Activated naive CD4-positive, alpha-beta T cell treated with anti-CD3 and anti-CD28 coated beads, Interleukin-2, amount 50 U/mL, for 72 hours (primary cell): ENCODE measurements at places on chromosomes 6 and 20. TPM values are rescaled to one million over a fixed set of nuclear protein-coding genes. Genes with fewer than 3 reads are reported as not detected.

Gene SLC44A4
- not detected for total RNA-seq

Gene ZKSCAN4
- 2.4 TPM for total RNA-seq

DNA sequence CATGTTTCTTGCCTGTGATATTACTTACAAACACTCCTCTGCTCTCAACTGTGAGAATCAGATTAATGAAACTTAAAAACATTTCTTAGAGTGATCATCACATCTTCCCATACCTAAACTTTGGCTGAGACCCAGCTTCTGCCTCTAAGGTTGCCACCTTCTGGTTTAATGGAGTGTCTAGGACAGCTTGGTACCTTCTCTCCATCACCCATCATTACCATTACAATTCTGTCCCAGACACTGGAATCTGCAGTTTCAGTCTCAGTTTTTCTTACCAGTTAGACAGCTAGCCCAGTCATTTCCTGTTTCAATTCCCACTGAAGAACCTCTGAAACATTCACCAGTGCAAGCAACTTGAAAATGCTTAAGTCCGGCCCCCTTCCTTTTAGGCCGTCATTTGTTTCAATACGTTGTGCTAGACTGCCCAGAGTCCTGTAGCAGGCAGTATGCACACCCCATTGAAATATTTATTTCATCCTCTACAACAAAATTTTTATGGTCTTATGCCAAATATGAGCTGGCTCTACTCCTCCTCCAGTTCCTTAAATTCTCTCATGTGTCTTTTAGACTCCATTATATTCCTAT is 107.0 kb upstream of the FOXO3 start:
- no peak for DNase-seq

DNA sequence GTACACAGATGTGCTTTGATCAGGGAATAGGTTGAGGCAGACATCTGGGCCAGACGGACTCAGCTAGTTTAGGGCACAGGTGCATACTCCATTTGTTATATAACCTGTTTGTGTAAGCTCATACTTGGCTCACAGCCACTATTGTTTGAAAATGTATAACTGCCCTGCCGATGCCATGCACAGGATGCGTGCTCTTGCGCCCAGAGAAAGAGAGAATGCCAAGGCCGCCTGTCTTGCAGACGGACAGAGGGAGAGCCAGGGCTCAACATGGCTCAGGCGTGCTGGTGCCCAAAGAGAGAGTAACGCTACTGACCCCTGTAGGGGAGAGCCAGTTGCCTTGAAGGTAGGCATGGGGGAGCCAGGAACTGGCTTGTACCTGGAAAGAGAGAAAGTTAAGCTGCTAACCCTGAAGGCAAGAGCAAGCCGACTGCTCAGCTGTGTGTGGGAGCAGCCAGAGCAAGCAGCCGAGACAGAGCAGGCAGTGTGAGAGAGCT is 57.7 kb downstream of the FAM229B start:
- DNase-seq = no peak

DNA sequence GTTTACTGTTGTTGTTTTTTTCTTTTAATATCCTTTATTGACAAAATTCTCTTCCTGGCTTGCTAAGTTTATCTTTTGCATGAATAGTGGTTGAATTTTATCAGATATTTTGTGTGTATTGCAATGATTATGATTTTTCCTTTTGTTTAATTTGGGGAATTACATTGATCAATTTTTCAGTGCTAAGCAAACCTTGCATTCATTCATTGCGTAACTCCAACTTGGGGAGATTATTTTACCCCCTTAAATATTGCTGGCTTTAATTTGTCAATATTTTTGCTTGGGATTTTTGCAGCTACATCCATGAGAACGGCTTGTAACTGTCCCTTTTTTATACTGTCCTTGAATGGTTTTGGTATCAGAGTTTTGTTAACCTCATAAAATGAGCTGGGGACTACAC is 63.4 kb downstream of the SERAC1 start:
- DNase-seq = no peak
